ENCODE measurements at places on chromosomes 7 and 10.

- DNase-seq: no peak
These were observed 1.2 kb upstream of the TMEM243 start for GRCh38 chr7:87220734-87221215.

DNA sequence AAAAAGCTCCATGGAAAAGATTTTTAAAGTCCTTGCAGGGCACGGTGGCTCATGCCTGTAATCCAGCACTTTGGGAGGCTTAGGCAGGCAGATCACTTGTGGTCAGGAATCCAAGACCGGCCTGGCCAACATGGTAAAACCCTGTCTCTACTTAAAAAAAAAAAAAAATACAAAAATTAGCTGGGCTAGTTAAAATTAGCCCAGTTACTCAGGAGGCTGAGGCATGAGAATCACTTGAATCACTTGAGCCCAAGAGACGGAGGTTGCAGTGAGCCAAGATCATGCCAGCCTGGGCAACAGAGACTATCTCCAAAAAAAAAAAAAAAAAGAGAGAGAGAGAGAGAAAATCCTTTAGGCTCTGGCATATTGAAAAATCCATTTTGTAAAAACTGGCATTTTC is 61.9 kb downstream of the CCDC6 start:
- DNase-seq: no peak

DNA sequence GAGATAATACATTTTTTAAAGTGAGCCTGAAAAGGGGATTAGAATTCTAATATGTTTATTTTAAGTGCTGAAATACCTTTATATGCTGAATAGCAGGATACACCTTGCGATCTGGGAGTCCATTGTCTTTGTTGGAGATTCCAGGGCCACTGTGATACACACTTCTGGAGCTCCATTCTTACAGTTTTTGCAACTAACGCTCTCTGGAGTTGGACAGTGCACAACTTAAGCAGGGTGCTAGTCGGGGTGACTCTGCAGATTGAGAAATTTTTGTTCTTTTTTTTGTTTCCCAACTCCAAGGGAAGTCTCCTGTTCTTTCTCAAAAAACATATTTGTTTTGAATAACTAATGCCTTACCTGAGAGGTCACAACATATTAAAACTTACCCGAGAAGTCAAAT is 23.7 kb upstream of the POU6F2 start:
- no peak for DNase-seq

- DNase-seq: no peak
These were observed 37.5 kb downstream of the AGAP4 start for GRCh38 chr10:45809837-45810236.

GRCh38 chr7:157668221-157668883 is 331.5 kb downstream of the DNAJB6 start:
- no peak for DNase-seq

All from epithelial cell of prostate (primary cell).